ENCODE measurements at places on chromosomes 4 and X. TPM values are rescaled to one million over a fixed set of nuclear protein-coding genes. Genes with fewer than 3 reads are reported as not detected.
A peak's percentile ranks its signal among the peaks of the same experiment; 100 is the strongest.

DNA sequence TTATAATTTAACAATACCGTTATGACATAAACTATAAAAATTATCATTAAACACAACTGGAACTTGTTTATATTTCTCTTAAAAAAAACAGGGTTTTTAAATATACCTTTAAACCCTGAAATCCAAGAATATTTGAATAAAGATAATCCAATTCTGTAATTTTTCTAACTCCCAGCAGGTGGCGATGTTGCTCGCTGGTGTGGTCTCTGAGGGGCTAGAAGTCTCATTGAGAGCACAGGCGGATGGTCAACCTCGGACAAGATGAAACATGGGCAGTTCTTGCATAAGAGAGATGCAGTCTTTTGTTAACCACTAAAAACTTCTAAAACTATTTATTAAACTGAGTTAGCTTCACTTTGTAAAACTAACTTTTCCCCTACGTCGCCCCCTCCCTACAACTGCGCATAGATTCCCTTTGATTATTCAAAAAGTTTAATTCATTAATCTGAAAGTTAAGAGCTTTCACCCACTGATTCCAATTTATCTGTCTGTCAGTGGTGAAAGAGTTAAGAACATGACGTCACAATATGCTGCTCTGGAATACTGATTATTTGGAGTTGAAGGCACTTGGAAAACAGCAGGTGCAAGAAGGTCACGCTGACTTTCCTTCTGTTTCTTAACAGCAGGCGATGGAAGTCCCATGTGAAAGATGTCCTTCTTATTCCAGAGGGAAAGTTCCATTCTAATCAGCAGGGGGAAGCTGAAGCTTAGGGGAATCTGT is 29.5 kb downstream of the DMP1 start:
- peak; percentile 42 for DNase-seq

Gene BEX2
- total RNA-seq, result 24.5 TPM

Gene GRPR
- 0.21 TPM for total RNA-seq

DNA sequence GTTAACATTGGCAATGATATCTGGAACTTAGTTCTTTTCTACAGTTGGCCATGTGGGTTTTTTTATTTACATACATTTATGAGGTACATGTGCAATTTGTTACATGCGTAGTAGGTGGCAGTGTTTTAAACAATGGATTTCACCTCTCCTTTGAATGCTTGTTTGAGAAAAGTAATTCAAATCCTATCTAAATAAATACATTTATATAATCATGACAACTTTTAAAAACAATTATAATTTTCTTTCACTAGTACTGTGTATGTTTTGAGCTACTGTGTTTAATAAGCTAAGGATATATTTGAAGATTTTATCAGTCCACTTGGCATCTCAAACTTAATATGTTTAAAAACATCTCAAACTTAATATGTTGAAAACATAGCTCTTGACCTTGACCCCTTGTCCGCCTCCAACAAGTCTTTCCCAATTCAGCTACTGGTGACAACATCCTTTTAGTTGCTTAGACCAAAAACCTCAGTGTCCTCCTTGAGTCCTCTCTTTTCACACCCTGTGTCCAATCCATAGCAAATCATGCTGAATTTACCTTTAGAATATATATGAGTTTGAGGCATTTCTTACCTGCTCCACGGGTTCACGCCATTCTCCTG is 14.5 kb downstream of the GUCY1B1 start:
- no peak for DNase-seq

- DNase-seq, result no peak
Measured at GRCh38 chrX:150465881-150466775, 102.3 kb upstream of the MTM1 start.

Gene TMPRSS11B
- not detected for total RNA-seq

Gene GPR82
- not detected for total RNA-seq

Gene GRIA3
- total RNA-seq, result not detected

Gene PPEF2
- total RNA-seq, result not detected

GRCh38 chr4:16676230-16676770 is 222.1 kb downstream of the LDB2 start:
- no peak for DNase-seq

Gene CCDC158
- 0.56 TPM for total RNA-seq

DNA sequence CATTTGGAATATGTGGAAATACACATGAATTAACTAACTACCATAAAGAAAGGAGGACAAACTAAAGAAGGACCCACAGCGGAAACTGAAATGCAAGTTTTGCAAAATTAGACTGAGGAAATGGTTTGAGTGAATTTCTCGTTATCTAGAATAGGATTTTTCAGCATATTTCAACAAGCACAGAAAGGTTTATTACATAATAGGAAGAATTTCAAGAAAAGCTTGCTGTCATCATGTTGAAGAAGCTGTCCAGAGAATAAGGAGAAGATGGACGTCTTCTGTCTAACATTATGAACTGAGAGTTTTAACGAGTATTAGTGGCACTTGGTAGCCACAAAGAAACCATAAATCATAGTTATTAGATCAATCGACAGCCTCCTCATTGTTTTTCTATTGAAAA is 45.0 kb downstream of the TEC start:
- no peak for DNase-seq

- peak; percentile 33 for DNase-seq
Measured at GRCh38 chr4:143514497-143514896, 995 bp downstream of the SMARCA5 start.

Gene XK
- 2.6 TPM for total RNA-seq

Gene MAP3K15
- total RNA-seq, result 1.5 TPM

- no peak for DNase-seq
Measured at GRCh38 chr4:184396570-184397515, 77.5 kb downstream of the IRF2 start.

DNA sequence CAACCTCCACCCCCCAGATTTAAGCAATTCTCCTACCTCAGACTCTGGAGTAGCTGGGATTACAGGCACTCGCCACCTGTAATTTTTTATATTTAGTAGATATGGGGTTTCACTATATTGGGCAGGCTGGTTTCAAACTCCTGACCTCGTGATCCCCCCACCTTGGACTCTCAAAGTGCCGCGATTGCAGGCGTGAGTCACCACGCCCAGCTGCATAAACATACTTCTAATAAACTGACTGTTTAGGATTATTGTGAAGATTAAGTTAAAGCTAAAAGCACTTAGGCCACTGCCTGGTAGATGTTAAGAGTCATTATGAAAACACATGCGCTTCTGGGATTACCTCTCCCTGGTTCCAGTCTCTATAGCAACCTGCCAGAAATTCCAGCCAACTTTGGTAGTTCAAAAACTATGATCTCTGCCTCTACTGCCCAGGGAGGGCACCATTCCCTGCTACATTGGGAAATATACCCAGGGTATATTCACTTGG is 30.2 kb upstream of the GRIA3 start:
- no peak for DNase-seq

DNA sequence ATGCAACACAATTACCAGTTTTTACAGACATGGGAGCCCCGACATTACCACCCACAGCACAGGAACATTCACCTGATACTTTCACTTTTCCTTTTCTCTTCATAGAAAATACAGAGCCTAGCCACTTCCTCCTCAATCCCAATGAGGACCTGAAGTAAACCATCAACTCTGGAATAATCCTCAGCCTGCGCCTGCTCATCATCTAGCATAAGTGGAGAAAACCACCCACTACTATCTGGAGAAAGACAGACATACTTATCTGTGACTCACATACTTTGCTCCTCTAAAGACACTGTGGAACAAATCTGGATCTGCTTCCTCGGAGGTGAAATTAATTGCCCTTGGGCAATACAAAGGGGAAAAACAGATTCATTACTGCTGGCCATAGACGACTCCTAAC is 47.8 kb downstream of the ZCCHC13 start:
- no peak for DNase-seq

GRCh38 chrX:8138252-8138651 is 32.8 kb downstream of the VCX2 start:
- DNase-seq, result no peak

Measured in Caco-2 (cell line).